ENCODE measurements at places on chromosomes 6 and 20. TPM values are rescaled to one million over a fixed set of nuclear protein-coding genes. Genes with fewer than 3 reads are reported as not detected.

Gene TFAP2C
- total RNA-seq: not detected

GRCh38 chr6:30685157-30686008, 1.1 kb downstream of the PPP1R18 start:
- peak; percentile 32 for DNase-seq

Gene BPIFB2
- total RNA-seq: not detected

Gene GDAP1L1
- not detected for total RNA-seq

Gene NOX3
- total RNA-seq: not detected

- no peak for DNase-seq
Observed at GRCh38 chr6:6503191-6503590, 85.3 kb upstream of the LY86 start.

GRCh38 chr6:126661646-126662045, 321.7 kb downstream of the CENPW start:
- DNase-seq: no peak

Gene C6orf118
- total RNA-seq: not detected

Measured in CD8-positive, alpha-beta T cell (primary cell).